ENCODE measurements at places on chromosomes 12 and 14. TPM values are rescaled to one million over a fixed set of nuclear protein-coding genes. Genes with fewer than 3 reads are reported as not detected.
A peak's percentile ranks its signal among the peaks of the same experiment; 100 is the strongest.

DNA sequence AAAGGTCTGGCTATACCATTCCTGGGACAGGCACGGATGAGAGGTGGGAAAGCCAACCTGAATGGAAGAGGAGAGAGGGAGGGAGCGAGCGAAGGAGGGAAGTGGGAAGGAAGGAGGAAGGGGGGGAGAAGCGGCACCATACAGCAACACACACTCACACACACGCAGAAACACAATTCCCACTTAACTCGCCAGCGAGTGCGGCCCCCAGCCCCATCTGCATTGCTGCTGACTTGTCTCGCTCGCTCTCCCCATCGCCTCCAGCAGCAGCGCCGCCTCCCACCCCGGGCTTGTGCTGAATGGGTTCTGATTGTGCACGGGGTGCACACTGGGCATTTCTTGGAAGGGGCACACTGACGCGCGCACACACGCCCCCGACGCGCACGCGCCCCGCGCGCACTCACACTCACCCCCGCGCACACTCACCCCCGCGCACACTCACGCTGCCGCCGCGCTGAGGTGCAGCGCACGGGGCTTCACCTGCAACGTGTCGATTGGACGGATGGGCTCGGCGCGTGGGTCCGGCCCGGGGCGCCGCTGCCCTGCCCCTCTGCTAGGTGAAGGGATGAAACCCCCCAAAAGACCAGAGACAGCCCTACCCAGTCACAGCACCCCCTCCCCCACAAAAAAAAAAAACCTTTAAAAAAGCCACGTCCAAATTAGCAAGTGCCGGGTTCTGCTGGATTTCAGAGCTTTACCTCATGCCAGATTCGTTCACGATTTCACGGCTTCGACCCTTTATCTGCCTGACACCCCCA lies 685 bp downstream of the GRIN2B start:
- DNase-seq = peak; percentile 62

DNA sequence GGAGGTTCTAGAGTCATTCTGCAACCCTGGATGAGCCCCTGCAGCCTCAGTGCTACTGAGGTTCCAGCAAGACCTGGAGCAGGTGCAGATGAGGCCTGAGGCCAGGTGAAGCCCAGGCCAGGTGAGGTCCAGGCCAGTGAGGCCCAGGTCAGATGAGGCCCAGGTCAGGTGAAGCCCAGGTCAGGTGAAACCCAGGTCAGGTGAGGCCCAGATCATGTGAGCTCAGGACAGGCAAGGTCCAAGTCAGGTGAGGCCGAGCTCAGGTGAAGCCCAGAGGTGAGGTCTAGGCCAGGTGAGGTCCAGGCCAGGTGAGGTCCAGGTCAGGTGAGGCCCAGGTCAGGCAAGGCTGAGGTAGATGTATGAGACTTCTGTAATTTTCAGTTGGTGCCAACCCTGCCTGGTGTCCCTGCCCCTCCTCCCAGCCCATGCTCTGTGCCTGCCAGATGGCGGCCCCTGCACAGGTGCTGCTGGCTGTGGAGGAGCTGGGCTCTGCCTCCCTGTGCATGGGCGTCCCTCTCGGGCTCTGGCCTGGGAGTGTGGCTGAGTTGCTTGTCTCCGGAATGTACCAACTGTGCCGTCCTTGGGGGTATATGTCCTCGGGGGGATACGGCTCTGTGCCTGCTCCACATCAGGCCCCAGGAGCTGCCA lies 388.5 kb downstream of the TMEM121 start:
- no peak for DNase-seq

- DNase-seq = no peak
These were observed 56.5 kb upstream of the HIF1A start for GRCh38 chr14:61638595-61639387.

DNA sequence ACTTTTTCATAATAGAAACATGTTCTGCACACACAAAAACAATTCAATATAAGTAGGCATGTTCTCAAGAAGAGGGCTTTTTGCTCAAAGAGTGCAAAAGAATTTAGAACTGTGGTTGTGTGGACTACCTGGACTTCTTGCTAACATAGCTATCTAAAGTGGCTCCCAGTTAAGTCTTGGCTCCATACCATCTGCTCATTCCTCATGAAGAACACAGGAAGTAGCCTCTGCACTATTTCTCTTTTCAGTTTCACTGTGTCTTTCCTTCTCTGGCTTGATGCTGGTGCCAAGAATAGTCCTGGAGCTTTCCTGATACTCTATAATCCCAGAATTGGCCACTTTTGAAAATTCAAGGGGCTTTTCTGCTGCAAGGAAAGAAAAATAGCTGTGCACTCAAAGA lies 127.4 kb downstream of the CCER1 start:
- DNase-seq = no peak

DNA sequence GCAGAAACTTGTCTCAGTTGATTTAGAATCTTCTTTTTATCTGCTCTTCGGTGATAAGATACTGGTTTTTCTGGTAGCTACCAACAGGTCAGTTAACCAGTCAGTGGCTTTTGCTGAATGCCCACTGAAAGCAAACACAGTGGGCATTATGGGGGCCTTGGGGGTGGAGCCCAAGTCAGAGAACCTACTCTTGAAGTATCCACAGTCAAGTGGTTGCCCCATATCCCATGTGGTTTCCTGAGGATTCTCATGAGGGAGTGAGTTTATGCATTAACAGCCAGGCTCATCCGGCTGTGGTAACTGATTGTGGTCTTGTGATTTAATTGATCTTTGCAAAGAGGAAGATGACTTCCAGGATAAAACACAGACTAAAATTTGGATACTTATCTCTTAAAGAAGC lies 83.7 kb downstream of the ST8SIA1 start:
- DNase-seq = no peak

- no peak for DNase-seq
These were observed 113.8 kb downstream of the OTOGL start for GRCh38 chr12:80212938-80213645.

DNA sequence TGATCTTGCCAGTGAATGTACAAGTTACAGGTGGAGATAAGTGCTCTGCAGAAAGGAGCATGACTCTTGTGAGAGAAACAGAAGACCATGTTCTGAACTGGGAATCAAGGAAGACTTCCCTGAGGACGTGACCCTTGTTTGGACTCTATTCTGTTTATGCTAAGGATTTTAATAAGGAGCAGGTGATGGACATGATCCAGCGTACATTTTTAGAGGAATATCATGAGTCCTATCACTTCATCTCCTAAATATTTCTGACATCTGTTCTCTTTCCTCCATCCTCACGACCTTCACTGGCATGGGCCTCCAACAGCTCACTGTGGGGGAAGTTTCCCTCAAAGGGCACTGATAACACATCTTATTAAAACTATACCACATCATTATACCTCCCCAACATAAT lies 7.9 kb upstream of the SLC38A1 start:
- no peak for DNase-seq

DNA sequence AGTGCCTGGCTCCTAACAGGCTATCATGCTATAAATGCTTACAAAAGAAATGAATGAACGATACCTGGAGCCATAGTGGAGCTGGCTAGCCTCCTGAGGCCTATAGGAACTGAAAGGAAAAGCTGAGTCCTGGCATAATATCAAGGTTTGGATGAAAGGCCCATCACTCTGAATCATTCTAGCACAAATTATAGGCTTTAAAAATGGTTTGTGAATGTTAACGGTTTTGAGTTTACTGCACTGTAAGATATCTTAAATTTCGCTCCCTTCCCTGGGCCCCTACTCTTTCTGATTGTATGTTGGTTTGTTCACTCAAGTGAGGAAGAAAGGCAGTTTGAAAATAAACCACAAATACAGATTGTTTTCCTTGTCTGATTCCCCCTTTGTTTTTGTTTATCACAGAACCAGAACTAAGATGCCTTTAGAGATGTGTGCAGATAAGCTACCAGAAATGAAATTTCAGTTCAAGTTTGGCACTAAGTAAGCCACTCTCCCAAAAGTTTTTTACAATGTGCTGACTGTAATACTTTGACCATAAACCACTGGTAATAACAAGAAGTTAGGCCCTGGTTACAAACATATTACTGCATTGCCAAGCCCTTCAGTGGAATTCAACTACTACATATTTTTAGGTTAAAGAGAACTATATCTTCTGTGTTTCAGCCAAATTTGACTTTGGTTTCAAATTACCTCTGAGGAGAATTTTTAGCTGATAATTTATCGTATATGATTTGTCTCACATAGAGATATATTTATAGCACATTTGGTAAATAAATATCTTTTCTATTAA lies 89.5 kb downstream of the ALX1 start:
- DNase-seq = no peak

- DNase-seq = no peak
These were observed 55.2 kb downstream of the PRICKLE1 start for GRCh38 chr12:42534184-42534838.

GRCh38 chr12:46579474-46579873 lies 206.9 kb upstream of the SLC38A2 start:
- DNase-seq = no peak

DNA sequence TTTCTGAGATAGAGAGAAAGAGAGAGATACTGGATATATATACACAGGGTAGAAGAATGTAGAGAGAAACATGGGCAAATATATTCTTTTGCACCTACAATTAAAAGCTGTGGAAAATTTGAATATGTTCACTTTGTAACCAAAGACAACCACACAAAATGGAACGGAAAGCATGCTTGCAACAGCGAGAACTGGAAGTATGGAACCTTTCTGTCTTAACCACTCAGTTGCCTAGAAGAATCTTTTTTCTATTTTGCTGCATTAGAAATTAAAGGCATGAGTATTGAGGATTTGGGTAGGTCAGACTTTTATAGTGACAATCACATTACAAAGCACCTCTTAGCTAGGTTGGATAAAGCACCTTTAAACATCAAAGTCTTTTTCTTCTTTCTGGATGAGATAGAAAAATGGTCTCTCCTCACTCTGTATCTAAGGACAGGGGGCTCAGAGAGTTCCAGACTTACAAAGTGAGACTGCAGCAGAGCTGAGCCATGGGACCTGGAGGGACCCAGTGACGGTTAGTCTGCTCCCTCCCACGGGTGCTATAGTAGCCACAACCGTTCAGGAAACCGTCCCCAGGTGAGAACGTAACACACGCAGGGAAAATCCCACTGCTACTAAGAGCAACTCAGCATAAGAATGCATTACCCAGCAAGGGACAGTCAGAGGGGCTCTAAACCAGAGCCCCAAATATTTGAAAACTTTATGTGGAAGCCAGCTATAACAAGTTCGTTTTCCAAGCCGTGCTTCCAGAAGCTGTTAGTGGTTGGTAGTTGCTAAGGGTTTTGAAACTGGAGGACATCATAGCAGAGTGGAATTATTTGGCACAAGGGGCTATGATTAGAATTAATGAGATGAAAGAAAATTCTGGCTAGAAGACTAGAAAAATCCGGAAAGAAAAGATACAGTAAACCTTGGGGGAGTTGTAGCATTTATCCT lies 97.1 kb downstream of the DAD1 start:
- DNase-seq = no peak

DNA sequence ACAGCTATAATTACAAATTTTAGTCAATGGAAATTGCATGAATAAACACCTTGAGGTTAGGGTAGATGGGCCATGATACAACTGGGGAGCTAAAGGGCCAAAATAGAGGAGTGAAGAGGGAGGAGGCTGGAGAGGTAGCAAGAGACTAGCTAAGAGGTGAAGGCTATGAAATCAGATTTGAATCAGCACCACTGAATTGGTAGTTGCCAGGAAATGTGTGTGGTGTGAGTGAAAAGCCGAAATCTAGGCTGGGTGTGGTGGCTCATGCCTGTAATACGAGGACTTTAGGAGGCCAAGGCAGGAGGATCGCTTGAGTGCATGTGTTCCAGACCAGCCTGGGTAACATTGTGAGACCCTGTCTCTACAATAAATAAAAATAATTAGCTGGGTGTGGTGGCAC lies 22.7 kb downstream of the YY1 start:
- no peak for DNase-seq

- no peak for DNase-seq
These were observed 52.8 kb downstream of the PTHLH start for GRCh38 chr12:27919671-27920235.

DNA sequence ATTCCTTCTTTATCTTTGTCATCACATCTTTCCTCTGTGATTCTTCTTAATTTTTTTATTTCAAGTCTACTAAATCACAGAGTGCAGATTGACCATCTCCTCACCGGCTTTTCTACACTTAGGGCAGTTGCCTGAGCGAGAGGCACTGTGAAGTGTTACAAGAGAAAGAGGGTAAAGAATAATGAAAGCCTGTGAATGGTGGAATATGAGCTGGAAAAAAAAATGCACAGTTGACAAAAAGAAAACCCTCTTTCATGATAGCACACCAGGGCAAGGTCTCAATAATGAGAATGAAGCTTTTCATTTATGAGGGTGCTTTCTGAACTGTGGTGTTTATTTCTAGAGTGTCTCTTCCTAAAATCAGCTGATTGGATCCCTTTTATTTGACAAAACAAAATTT lies 106.2 kb upstream of the PDE3A start:
- DNase-seq = no peak

DNA sequence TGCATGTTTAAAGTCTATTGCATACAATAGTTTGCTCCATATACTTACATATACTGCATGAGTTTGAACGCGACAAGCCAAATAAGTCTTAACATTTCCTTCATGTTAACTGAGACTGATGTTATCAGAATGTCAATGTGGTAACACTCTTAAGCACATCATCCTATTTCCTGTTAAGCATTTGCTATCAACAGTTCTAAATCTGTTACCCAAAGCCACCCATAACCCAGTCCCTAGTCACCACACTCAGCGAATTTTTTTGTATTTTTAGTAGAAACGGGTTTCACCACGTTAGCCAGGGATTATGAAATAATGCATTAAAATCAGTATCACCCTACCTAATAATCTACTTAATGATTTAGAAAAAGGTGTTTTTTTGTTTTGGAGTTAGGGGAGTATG lies 39.4 kb downstream of the HNRNPC start:
- DNase-seq = no peak

GRCh38 chr14:22097586-22098292 lies 424.1 kb upstream of the OR4E1 start:
- no peak for DNase-seq

- no peak for DNase-seq
These were observed 95.8 kb downstream of the NELL2 start for GRCh38 chr12:44780221-44780790.

DNA sequence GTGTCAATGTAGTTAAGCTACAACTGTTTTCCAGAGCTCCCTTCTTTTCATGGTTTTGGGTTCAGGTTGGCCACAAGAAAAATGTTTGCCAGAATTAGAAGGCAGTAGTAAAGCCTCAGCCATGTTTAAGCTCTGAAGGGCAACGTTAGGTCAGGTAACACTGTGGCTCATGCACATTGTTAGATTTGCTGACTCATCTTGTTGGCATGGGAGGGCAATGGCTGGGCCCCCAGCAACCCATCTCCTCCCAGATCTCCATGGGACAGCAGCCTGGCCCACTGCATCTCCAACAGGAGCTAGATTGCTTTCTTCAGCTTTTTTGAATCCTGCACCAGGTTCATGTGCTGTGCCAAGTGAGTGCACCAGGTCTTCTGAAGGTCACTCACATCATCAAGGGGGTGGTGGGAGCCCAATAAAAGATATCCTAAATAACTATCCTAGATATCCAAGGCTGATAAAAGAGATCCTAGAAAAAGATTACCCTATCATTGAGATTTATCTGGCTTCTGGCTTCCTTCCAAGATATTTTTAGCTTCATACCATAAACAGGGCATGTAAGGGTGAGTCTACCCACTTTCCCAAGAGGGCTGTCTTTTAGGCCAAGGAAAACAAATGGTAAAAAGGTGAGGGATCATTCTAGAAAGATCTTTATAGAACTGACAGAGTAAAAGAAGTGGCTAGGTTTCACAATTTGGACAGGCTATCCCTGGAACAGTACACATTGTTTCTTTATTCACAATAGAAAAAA lies 28.9 kb downstream of the PTGER2 start:
- DNase-seq = no peak

The FGF23 gene
- total RNA-seq = 0.37 TPM

The CLEC1A gene
- not detected for total RNA-seq

The LRTM2 gene
- total RNA-seq = 0.42 TPM

The SOX5 gene
- total RNA-seq = 3.8 TPM

The VRTN gene
- total RNA-seq = 140 TPM

The SIRT4 gene
- total RNA-seq = 4.1 TPM

The SMCO2 gene
- total RNA-seq = not detected

All from H7 (cell line).